ENCODE measurements at places on chromosomes 1 and 21. TPM values are rescaled to one million over a fixed set of nuclear protein-coding genes. Genes with fewer than 3 reads are reported as not detected.

The MYBPH gene
- not detected for total RNA-seq

The TTC34 gene
- not detected for total RNA-seq

The DCST1 gene
- total RNA-seq: not detected

The S100A7 gene
- not detected for total RNA-seq

The SPRR1B gene
- total RNA-seq: not detected

The FAAH gene
- 1.4 TPM for total RNA-seq

The IFI44L gene
- 15.0 TPM for total RNA-seq

The KIFAP3 gene
- total RNA-seq: 19.6 TPM

Data from MG63 (cell line).